ENCODE measurements at places on chromosomes 1 and 21.

DNA sequence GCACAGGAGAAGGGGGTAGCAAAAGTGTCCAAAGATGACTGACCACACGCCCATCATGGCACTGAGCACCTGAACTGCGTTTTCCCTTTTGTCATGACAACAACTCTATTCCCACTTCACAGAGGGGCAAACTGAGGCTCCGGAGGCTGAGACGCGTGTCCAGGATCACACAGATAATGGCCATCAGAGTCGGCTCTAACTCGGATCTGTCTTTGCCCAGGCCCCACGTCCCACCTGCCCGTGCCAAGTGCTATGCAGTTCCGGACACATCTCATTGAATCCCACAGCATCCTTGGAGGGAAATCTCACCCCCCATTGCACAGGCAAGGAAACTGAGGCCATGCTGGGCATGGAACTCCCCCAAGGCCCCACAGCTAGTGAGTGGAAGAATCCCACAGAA, 62.1 kb downstream of the MATN1 start:
- DNase-seq = no peak

DNA sequence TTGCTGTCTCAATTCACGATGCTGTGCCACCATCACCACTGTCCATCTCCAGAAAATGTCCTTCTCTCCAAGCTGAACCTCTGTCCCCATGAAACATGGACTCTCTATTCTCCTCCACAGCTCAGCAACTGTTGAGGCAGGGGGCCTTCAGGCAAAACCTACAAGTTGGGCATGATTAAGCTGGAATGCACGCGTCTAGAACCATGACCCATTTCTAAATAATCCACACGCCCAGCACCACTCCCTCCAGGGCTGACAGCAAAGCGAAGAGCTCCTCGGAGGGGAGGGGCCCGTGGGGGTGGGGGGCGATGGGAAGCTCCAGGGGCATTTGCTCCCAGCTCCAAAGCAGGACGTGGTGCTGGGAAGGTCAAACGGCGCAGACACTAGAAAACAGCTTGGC, 3.3 kb upstream of the HES5 start:
- no peak for DNase-seq

GRCh38 chr1:20102875-20103274, 16.5 kb downstream of the PLA2G2D start:
- DNase-seq = peak; percentile 5

DNA sequence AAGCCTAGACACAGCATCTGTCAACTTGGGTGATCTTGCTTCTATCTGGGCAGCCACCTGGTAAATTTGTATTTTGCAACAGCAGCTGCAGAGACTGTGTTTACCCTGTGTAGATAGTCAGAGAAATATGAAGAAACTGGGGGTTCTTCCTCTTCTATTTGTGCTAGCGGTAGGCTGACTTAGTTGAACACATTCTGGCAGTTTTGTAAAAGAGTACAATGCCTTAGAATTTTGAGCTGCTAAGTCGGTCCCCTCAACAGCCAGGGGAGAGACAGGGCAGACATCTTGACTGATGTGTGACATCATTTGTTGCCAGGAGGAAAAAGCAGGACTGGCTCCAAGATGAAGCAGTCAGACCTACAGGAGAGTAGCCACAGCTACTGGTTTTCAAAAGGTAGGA, 53.7 kb downstream of the KCNJ6 start:
- no peak for DNase-seq

DNA sequence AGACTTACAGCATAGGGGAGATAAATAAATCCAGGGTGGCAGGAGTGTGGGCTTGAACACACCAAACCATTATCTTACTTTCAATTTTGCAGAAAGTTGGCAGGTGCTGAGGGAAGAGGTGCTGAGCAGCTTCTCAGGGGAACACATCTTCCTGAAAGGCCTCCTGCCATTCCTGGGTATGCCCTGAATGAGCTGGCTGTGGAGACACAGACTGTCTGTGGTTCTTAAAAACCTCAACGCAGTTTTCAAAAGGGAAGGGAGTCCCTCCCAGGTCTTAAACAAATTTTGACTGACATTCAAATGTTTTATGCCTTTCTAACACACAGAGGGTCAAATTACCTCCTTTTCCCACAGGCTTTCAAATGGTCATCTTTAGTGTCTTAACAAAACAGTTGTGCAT, 166.9 kb downstream of the TNFSF18 start:
- DNase-seq = no peak

GRCh38 chr1:31614414-31615005, 3.0 kb upstream of the HCRTR1 start:
- DNase-seq = no peak

DNA sequence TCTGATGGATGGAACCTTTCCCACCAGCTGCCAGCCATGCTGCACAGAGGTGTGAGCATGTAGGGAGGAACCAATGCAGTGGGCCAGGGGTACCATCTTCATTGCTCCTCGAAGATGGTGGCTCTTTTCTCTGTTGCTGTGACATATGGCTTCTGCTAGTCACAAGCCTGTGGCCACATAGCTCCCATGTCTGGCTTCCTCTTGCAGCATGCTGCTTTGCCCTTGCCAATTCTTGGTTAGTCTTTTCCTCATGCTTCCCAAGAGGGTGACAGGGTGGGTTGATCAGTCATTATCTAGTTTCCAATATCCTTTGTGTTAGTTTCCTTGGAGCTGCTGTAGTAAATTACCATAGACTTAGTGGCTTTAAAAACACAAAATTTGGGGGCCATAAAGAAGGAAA, 123.4 kb downstream of the ETS2 start:
- DNase-seq = no peak

DNA sequence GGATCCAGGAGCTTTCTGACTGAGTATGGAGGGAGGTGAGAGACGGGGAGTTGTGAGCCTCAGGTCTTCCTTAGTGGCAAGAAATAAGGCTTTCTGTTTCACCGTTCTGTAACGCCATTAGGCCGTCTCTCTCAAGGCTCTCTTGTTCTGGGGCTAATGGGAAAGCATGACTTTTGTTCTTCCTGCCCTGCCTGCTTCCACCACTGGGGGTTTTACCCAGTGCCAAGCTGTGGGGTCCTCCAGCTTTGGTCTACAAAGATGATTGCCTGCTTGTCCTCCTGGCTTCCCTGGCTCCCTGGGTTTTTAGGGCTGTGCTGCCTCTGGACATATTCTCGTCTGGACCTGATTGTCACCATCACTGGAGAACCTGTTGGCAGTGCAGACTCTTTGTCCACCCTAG, 74.8 kb upstream of the TINAGL1 start:
- no peak for DNase-seq

GRCh38 chr1:119653839-119654170, 5.7 kb upstream of the ZNF697 start:
- peak; percentile 56 for DNase-seq

DNA sequence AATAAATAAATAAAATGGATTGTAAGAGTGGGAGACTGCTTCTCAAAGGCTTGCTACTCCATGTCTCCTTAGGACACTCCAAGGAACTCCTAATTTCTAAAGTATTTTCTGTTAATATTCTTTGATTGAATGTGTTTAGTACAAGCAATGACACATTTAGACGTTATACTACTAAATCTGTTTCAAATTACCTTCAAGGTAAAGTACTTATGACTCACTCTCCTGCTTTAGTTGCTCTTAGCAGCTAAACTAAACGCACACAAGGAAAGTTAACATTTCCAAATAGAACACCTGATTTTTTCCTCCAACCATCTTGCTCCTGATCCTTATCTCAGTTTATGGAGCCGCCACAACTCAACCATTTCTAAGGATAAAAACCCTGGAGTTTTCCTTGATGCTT, 969.8 kb upstream of the ADGRL4 start:
- DNase-seq = no peak

DNA sequence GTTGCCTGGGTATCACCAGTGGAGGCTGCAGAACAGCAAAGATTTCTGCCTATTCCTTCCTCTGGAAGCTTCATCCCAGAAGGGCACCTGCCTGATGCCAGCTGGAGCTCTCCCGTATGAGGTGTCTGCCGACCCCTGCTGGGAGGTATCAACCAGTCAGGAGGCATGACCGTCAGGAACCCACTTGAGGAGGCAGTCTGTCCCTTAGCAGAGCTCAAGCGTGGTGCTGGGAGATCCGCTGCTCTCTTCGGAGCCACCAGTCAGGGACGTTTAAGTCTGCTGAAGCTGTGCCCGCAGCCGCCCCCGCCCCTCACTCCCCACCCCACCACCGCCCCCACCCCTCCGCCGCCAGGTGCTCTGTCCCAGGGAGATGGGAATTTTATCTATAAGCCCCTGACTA, 23.1 kb upstream of the HFM1 start:
- no peak for DNase-seq

DNA sequence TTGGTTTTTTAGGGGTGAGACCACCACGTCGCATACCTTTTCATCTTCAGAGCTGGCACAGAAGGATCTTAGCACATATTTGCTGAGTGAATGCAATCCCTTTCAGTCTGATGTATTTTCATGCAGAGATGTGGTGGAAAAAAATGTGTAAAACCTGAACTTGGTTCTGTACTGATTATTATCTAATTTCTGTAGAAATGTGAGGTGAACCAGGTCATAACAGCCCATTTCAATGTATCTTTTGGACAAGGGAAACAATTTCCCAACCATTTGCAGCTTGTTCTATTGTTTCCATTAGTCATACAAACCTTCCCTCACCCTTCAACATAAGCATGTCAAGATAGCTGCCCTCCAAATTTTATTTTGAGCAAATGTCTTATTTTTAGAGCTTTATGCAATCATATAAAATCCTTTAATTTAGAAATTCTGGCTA, 46.8 kb upstream of the RUNX1 start:
- peak; percentile 34 for DNase-seq

DNA sequence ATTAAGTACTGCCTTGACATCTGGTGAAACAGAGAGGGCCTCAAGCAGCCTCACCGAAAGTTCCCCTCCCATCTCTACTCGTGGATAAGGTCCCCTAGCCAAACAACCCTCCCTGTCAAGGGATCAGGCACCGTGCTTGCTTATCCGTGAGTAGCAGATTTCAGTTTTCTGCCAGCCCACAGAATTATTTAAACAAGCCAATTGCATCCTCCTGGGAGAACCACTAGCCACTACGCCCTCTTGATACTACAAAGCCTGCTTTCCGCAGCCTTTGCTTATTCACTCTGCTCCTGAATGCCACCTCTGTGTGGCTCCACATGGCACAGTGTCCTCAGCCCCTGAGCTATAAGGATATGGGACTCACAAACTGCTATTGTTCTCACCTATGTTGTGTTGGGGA, 5.9 kb upstream of the TFF2 start:
- no peak for DNase-seq

- no peak for DNase-seq
Measured at GRCh38 chr1:181485287-181486097, 2.2 kb downstream of the CACNA1E start.

GRCh38 chr1:43473463-43473862, 19.7 kb upstream of the HYI start:
- no peak for DNase-seq

DNA sequence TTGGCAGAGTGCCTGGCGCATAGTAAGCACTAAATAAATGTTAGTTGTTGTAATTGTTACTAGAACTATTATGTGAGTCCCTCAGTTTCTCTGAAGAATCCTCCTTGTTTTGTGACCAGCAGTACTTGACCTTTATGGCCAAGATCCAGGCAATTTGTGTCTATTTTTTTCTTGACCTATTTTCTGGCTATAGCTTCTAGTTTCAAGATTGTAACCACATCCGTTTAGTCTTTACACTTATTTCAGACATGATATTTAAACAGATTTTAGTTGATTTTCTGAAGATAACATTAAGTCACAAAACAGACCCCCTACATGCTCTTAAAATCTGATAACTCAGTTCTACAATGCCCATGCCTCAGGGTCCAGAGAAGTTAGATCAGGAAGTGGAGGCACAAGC, 50.3 kb downstream of the CDC7 start:
- DNase-seq = no peak

DNA sequence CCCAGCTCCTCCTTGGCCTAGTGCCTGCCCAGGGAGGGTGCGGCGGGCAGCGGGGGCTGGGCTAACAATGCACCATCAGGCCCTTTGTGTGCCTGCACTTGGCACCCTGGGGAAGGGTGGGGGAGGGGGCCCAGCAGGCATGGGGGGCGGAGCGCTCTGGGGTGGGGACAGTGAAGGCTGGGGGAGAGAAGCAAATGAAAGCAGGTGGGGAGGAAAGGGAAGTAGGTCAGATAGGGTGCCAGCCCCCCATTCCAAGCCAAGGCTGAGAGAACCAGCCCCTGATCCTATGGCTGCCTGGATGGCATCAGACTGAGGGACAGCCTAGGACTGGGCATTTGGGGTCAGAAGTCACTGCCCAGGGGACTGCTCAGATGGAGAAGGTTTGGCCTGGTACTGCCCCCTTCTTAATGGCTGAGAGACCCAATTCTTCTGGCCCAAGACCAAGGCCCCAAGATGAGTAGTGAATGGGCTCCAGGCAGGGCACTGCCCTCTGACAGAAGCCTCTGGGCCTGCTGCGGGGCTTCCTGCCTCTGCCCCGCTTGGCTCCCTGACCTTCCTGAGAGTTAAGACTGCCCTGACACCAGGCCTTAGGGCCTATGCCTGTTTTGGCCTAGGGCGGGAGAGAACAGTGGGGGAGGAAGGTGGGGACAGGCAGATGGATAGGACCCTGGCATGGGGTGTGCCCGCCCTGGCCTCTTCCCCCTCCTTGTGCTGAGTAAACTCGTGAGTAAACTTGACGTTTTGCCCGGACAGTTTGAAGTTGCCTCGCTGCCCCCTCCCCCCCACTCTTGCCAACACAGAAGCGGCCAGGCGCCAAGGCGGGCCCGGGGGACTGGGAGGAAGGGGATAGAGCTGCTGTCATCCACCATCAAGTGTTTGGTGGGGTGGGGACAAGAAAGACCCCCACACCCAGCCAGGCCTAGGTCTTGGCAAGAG, 2.7 kb downstream of the ZBTB7B start:
- no peak for DNase-seq

DNA sequence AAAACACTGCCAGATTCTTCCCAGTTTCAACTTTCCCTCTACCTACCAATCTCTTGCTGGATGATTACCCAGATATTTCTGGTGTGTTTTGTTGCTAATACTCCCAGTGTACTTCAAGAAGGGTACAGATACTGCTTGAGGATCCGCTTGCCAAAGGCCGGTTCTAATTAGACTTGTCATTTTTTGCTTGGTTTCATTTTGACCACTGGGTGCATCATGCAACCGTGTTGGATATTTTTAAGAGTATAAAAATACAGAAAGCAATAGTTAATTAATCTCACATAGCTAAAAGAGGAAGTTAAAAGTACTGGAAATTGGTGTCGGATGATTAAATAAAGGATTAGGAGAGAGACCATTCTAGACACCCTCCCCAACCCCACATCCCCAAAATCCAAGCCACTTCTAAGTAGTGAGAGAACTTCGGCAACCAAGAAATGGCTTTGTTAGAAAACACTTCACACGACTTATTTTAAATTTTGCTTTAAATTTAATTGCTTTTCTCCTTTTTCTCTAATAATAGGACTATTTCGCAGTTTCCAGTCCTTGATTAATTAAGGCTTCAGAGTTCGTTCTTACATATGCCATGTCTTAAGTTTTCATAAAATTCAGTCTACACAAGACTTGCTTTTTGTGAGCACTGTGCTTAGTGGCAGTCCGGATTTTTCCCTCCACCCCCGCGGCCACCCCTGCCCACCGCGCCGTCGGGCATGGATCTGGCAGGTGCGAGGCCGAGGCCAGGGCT, 2.5 kb upstream of the CDKN2C start:
- DNase-seq = no peak

GRCh38 chr21:28111151-28111619, 881.5 kb downstream of the LTN1 start:
- DNase-seq = peak; percentile 41

All from AG04449 (cell line).